Large intestine (tissue), 12 donors: ENCODE measurements at places on chromosomes 4 and X. TPM values are rescaled to one million over a fixed set of nuclear protein-coding genes. Genes with fewer than 3 reads are reported as not detected.

DNA sequence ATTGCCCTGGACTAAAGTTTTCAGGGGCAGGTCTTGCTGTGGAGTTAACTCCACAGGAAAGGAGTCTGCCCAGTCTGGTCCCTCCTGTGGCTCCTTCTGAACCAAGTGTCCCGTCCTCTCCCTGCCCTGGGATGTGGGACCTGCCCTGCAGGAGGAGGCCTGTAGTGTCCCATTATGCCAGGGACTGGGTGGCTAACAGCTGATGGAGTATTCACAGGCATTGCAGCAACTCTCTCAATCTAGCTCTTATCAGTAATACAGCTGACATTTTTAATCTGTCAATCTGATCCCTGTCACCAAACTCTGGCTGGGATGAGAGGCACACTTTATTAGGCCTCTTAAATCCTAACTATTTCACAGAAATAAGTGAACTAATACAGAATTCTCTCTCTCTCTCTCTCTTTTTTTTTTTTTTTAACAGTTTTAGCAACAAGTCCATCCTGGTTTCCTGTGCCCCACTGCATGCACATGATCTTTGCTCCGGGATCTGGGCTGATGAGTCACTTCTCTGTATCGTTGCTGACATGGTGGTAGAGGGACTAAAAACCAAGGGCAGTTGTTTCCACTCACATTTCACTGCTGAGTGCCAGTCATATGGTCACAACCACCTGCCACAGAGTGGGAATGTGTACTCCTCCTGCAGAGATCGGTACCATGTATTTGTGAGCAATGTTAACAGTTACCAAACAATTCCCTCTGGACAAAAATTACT lies 39.1 kb downstream of the HAND2 start:
- peak; percentile 82 for DNase-seq

- no peak for DNase-seq
Measured at GRCh38 chr4:11134705-11135104, 294.0 kb downstream of the HS3ST1 start.

DNA sequence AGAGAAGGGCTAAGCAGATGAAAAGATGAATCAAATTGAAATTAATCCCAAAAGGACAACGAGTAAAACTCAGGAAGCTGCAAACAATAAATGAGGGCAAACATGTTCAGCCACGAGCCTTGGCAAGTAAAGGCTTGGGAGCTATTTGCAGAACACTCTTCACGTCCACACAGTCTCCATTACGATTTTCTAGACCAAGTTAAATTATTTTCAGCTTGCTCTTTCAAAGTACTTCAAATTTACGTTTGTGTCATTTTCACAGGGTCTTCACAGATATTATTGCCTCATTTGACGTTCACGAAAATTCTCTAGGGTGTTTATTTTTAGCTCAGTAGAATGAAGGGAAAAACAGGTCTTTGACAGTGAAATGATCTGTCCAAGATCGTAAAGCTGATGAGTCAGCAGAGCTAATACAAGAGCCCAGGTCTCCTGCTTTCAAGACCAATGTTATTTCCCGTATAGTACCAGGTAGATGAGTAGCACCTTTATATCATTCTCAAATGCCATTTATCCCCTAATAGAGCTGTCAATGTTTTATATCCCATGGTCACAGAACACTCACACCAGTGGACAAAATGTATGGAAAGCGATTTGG lies 20.9 kb downstream of the KLB start:
- no peak for DNase-seq

DNA sequence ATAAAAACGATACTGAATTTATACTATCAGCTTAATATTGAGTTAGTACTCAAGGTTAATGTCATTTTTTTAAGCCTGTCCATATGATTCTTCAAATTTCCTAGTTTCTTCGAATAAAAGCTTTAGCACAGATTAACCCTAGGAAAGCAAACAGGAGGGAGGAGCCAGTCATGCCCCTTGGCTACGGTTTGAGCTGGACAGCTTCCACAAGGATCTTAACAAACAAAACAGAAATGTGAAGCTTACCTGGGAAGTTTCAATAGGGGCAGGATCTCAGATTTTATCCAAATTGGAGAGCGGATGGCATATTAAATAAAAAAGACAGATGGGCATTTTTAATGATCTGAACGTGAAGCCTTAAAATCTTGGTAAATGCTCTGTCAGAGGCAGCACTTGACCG lies 2.3 kb downstream of the NWD2 start:
- DNase-seq: no peak

DNA sequence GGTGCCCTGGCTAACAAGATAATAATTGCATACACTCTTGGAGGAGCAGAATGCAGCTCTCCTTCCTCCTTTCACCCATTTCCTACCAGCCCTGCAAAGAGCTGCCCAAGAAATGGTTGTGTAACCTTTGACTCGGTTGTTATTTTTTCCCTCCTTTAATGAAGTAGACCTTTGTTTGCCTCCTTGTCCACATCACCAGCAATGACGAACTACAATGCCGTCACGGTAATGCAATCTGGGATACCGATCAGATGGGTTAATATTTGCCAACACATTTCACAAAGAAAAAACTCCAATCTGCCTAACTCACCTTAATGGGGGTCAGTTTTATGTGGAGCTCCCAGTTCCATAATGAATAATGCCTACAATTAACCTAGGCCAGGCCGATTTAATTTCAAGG lies 32.0 kb downstream of the GPRIN3 start:
- no peak for DNase-seq

Gene MAGEE1
- polyA plus RNA-seq: 2.3 TPM

Gene BMPR1B
- 1.2 TPM for polyA plus RNA-seq
